ENCODE measurements at places on chromosomes 4 and X. TPM values are rescaled to one million over a fixed set of nuclear protein-coding genes. Genes with fewer than 3 reads are reported as not detected.

Gene STARD8
- polyA plus RNA-seq, result 0.14 TPM

Gene FATE1
- polyA plus RNA-seq, result not detected

Gene NPY5R
- polyA plus RNA-seq, result not detected

Gene SPRY1
- 7.5 TPM for polyA plus RNA-seq

Gene POLN
- polyA plus RNA-seq, result 0.24 TPM

Gene CXCL3
- not detected for polyA plus RNA-seq

Gene USP53
- polyA plus RNA-seq, result 15.0 TPM

Gene TMSB15A
- polyA plus RNA-seq, result not detected

Gene SLC2A9
- 0.43 TPM for polyA plus RNA-seq

Gene SPARCL1
- not detected for polyA plus RNA-seq

Gene MAGED1
- polyA plus RNA-seq, result 31.7 TPM

Gene USP17L21
- polyA plus RNA-seq, result not detected

Gene IDUA
- polyA plus RNA-seq, result 14.4 TPM

Gene WAS
- 33.8 TPM for polyA plus RNA-seq

Gene GLRB
- polyA plus RNA-seq, result not detected

Gene XG
- polyA plus RNA-seq, result not detected

Gene SCD5
- polyA plus RNA-seq, result not detected

Gene MAGEC1
- polyA plus RNA-seq, result not detected

Gene SMR3B
- not detected for polyA plus RNA-seq

Gene GNRHR
- not detected for polyA plus RNA-seq

All from CD4-positive, alpha-beta memory T cell (primary cell).